T follicular helper cell (primary cell): ENCODE measurements at places on chromosomes 7 and 10.

GRCh38 chr10:28217848-28218247 is 85.0 kb downstream of the MPP7 start:
- DNase-seq = no peak

GRCh38 chr7:45663167-45663921 is 89.2 kb downstream of the ADCY1 start:
- DNase-seq = no peak

GRCh38 chr10:127449490-127449889 is 99.6 kb upstream of the NPS start:
- no peak for DNase-seq

DNA sequence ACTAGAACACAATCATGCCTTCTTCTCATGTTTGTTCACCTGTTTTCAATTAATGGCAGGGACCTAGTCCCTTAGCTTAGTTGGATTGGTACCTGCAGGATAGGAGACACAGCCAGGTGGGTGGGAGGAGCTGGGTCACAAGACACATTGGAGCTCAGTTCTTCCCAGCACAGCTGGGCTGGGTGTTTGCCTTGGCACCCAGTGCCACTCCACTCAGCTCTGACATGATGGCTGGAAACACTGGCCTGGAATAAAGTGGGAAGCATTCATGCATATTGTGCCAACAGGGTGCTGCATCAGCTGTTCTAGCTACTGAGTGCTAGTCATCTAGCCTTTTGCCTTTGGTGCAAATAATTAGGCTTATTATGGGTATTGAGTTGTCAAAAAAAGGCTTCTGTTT is 226.1 kb downstream of the PTEN start:
- no peak for DNase-seq

DNA sequence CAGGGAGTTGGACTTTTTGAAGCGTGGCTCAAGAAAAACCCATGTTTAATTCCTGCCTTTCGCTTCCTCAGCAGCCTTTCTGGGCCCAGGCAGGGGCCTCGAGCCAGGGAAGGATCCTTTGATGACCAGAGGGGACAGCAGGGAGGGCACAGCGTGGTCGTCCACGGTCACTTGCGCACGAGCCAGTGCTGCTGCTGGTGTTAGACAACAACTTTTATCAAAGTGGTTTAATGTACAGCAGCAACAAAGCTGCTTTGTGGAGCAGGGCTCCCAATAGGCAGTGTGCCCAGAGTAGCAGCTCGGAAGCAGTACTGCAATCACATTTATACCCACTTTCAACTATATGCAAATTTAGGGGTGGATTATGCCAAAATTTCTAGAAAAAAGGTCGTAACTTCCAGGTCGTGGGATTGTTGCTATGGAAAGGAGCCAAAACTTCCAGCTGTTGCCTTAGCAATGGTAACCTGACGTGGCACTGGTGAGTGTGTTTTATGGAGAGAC is 6.1 kb downstream of the GIMAP1 start:
- DNase-seq = no peak

DNA sequence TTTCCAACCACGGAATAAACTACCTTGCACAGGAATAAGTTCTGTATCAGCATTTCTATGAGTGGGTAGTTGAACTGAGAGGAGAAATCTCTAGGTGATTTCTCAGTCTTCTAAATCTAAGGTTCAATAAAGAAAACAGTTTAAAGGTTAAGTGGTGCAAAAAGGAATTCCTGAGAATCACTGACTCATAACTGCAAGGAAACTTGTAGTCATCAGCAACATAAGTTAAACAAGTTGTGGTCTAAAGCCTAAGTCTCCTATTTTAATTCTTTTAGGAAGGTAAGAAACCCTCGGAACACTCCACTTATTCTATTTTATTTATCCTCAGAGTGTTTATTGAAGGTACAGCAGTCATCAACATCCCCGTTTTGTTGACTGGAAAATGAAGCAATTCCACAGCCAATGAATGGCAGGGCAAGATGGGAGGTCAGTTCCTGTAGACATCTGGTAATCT is 92.4 kb upstream of the PIK3CG start:
- DNase-seq = no peak

DNA sequence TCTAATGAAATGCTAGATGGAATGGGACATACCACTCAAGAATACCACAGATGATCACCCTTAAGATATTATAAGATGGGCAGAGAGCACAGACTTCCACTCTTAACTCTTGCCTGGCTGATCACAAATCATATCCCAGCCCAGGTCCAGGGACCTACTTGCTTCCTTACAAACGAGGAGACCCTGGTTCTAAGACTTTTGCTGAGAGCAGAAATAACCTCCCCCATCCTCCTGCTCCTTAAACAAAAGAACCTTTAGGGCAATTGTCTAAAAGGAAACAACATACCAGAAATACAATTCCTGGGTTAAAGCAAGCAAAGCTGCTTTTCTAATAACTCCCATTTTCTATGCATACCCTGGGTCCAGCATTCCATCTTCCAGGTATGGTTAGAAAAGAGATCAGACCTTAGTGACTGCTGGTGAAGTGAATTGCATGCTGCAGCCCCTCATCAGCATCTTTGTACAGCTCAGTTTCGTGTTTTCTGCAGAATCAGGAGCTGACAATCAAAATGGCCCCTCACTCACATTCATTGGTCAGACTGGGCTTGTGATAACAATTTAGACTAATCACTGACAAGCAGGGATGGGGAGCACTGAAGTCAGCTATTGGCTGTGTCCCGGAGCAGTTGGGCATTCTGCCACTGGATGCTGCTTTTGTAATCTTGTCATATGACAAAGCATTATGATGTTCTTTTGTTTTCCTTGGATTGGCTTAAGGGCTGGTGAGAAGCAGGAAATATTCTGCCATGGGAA is 14.6 kb downstream of the IFIT3 start:
- no peak for DNase-seq

- DNase-seq = no peak
Measured at GRCh38 chr7:133258174-133258573, 5.3 kb downstream of the EXOC4 start.

DNA sequence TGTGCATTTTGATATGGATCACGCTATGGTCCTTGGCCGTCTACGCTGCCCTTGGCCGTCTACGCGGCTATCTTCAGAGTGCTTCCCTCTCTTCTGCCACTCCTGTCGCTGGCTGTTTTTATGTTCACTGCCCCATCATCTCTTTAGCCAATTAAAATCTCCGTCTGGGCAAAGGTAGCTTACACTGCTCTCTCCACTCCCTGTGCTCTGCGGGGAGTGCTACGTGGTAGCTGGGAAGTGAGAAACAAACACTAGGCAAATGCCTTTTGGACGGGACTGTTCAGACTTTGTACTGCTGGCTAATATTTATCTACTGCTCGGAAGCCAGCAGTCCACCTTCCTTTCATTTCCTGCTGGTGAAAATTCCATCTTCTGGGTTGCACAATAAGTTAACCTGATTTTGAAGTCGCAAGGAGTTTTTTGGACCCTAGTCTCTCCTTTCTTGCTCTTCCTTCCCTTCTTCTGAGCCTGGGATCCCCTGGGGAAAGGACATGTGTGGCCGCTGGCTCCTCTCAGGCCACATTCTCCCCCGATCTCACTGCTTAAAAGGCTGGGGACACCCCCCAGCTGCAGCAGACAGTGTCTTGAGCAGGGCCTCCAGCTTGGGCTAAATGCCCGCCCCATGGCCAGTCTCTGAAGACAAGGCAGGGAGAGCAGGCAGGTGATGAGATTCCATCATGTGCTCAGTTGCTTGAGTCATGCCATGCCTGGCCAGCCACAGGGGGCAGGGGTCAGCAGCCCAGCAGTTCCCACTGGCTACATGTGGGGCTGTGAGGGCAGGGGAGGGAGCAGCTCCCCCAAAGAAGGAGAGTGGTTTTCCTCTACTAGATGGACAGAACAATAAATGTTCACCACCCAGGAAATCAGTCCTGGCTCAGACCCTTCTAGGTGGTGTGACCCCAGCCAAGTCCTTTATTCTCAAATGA is 25.5 kb upstream of the RBM33 start:
- DNase-seq = no peak

GRCh38 chr7:136036336-136036735 is 59.2 kb upstream of the MTPN start:
- DNase-seq = no peak

DNA sequence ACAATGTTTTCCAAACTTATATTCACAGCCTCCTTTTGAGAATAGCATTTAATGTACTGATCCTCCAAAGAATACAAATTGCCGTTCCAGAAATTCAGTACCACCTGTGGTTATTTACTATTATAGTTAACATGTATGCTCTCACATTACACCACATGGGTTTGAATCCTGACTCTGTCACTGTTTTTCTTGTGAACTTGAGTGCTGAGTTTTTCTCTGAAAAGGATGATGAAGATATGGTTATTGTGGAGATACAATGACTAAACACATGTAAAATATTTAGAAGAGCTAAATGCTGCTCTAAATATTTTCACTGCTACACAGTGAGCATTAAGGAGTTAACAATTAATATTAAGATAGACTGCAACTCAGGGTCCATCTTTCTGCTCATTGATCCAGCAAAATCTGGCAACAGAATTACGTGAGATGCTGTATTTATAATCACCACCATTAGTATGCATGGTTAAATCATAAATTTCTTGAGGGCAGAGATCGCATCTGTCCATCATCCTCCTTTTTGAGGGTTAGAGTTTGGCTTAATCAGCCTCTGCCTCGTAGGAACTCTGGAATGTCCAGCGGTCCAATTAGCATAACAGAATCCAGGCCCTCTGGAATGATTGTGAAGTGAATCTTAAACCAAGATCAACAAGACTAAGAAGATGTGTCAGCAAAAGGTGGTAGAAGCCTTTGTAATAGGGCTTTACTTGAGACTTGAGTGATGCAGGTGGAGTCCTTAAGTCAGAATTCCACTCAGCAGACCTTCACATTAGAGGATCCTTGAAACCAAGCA is 152.8 kb downstream of the MACC1 start:
- DNase-seq = no peak

- DNase-seq = no peak
Measured at GRCh38 chr10:23116486-23117205, 21.3 kb downstream of the MSRB2 start.

DNA sequence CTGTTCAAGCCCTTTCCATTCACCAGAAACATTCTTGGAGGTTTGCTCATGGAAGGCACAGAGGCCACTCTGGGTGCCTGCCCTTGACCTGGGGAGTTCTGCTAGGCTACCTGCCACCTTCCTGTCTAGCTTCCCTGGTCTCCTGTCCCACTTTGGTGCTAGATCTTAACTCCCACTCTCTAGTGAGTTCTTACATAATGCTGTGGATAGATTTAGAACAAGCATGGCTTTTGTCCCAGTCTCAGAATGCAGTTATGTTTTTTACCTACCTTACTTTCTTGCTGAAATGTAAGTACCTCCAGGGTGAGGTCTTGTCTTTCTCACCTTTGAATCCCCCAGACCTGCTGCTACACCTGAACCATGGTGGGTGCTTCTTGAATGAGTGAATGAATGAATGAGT is 1252.3 kb downstream of the TYW1 start:
- no peak for DNase-seq

GRCh38 chr7:22697876-22698606 is 29.0 kb upstream of the IL6 start:
- DNase-seq = no peak

DNA sequence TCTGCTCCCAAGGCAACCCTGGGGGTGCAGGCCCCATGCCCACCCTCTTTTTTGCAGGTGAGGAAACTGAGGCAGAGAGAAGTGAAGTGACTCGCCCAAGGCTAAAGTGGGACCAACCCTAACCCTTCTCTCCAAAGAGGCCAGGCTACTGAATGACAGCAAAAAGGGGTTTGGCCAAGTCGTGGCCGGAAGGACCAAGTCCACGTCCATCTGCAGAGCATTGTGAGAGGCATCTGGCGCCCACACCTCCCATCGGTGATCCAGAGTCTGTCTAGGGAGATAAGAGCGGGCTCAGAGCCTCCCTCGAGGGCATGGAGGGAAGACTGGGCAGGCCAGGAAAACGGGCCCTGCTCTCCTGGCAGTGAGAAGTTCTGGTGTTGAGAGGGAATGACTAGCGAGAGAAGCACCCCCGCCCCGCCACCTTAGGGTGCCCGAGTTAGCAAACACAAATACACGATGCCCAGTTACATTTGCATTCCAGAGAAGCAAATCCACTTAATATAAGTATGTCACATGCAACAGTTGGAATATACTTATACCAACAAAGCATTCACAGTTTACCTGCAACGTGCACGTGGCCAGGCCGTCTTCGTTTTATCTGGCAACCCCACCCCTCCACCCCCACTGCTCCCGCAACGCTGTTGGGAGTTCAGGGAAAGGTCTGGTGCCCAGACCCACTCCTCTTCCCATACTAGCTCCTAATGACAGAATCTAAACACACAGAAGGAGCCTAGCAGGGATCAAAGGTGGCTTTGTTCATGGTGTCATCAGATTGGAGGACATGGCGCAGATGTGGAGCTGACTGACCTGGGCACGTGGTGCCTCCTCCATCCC is 124.9 kb downstream of the OAT start:
- DNase-seq = no peak

GRCh38 chr7:116776610-116777289 is 85.6 kb upstream of the CAPZA2 start:
- DNase-seq = no peak

DNA sequence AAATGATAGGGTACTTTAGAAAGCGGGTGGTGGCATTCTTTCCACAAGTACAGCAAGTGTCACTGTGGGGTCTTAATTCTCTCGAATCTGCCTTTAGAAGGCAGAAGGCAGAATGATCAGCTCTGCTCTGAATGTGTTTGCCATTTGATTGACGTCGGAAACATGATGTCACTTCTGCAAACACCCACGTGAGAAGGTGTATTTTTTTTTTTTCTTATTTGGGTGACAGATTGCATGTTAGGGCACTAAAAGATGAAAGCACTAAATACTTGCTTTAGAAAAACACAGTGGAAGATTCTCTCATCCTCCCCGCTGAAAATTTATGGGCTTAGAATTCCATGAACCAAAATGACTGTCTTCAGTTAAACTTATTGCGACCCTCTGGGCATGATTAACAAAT is 150.2 kb downstream of the TCF7L2 start:
- DNase-seq = no peak

DNA sequence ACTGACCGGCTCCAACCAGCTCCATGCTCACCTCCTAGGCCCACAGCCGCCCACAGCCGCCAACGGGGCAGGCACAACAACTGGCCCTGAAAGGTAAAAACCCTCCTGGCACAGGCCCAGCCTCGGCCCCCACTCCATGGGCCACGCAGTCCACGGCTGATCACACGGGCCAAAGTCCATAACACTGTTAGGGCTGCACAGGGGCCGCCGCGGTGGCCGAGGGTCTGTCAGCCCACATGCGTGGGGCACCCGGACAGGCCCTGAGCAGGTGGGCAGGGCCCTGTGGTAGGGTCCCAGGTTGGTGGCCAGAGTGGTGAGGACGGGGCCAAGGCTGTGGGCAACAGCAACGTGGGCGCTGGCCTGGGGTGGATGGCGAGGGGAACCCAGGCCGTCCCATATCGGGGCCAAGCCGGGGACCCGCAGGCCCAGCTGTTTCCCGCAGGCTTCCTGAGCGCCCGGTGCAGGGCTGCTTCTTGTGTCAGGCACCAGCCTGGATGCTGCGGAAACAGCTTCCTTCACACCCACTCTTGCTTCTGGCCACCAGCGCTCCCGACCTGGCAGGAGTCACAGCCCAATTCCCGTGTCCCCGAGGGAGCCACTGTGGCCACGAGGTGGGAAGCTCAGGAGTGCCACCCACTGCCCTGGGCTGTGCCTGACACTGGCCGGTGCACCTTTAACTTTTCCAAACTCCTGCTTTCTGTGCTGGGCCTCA is 29.2 kb downstream of the CYP2W1 start:
- no peak for DNase-seq
